ENCODE measurements at places on chromosomes 6 and 20.

GRCh38 chr20:16293590-16293989, 279.7 kb downstream of the KIF16B start:
- no peak for DNase-seq

DNA sequence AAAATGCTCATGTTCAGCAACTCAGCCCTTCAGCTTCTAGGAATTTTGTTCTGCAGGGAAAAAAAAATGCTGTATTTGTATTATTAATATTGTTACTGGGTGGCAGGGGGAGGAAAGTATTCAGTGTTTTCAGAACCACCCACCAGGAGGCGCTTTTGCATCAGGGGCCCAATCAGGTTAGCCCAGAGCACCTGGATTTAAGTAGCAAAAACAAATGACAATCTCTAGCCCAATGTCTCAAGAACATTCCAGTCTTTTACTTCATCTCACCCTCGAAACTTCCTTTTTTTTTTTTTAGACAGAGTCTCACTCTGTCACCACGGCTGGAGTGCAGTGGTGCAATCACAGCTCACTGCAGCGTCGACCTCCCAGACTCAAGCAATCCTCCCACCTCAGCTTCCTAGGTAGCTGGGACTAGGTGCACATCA, 635 bp upstream of the C20orf203 start:
- DNase-seq: no peak

- no peak for DNase-seq
Measured at GRCh38 chr6:7806711-7807110, 80.8 kb downstream of the BMP6 start.

DNA sequence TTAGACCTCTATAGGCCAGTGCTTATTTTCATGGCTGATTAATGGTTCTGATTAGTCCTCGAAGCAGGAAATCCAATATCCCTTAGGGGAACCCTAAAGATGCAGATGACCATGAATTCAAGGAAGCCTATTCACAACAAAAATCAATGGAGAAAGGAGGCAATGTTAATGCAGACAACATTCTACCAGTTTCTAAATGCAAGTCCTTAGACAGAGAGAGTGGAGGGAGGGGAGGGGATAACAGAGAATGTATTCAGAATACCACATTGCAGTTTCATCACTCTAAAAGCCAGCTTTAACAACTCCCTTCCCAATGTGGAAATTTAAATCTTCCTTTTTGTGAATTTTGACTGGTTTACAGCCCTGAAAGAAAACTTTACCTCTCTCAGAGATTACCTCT, 87.1 kb upstream of the POU3F2 start:
- no peak for DNase-seq

DNA sequence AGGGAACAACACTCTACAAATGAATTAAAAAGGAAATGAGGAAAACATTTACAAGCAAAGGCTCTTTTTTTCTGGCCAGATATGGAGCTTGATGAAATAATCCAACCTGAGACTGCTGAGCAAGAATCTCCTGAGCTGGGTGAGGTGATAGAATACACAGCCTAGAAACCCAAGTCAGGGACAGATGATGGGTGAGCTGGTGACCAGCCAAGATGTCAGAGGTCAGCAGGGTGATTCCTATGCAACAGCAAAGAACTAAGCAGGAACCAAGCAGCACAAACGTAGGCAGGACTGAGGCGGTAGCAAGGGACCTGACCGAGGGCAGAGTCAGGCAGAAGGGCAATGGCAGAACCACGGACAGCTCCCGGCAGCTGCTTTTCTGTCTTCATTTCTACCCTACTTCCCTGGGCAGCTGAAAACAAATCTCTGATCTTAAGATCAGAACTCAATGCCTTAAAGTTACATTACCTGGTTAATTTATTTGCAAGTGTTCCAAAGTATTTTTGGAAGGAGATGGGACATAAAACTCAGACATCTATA, 75.1 kb downstream of the CDC40 start:
- no peak for DNase-seq

Data from nucleus accumbens (tissue), 56 donors.